Stimulated activated CD8-positive, alpha-beta memory T cell treated with anti-CD3 and anti-CD28 coated beads, Interleukin-12 subunit alpha, Interleukin-12 subunit beta, amount 100 ng/mL, for 1 hour (primary cell): ENCODE measurements at places on chromosomes 4 and X.

DNA sequence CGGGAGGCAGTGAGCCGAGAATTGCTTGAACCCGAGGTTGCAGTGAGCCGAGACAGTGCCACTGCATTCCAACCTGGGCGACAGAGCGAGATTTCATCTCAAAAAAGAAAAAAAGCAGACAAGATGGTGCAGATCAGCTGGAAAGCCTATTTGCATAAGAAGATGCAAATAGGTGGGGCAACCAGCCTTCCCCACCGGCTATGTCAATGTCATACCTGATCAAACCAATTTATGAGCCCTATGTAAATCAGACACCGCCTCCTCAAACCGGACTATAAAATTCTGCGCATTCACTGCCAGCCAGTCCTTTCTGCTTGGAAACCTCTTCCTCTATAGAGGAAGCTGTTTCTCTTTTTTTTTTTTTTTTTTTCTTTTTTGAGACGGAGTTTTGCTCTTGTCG is 64.5 kb upstream of the CHRNA9 start:
- DNase-seq: no peak

- DNase-seq: no peak
These were observed 161.7 kb downstream of the FBXW7 start for GRCh38 chr4:152374153-152374552.

DNA sequence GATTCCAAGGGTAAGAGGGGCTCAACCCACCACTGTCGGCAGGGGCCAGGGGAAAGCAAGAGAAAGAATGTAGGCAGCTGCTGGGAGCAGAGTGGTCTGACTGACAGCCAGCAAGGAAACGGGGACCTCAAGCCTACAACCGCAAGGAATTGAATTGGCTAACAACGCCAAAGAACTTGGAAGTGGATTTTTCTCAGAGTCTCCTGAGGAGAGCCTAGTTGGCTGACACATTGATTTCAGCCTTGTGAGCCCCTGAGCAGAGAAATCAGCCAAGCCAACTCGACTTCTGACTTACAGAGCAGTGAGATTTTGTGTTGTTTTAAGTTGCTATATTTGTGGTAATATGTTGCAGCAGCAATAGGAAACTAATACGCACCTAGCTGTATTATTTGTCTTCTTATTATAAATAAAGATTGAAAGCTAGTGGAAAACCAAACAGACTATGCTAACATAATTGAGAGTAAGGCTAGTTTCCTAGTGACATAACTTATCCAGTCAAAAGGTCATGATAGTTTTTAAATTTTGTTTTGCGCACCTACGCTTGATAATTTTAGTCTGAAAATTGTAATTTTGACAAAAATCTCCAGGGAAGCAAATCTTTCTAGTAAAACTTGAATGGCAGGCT is 145.8 kb upstream of the HCCS start:
- DNase-seq: no peak

- DNase-seq: no peak
These were observed 29.5 kb upstream of the MAP3K15 start for GRCh38 chrX:19544693-19545305.

- no peak for DNase-seq
These were observed 12.3 kb upstream of the VCX2 start for GRCh38 chrX:8183346-8183745.
